CMK (cell line): ENCODE measurements at places on chromosomes 16 and 17.

GRCh38 chr17:83056583-83057396 is 22.6 kb upstream of the METRNL start:
- no peak for DNase-seq

GRCh38 chr17:57114085-57114673 is 29.1 kb downstream of the AKAP1 start:
- DNase-seq = peak; percentile 26

DNA sequence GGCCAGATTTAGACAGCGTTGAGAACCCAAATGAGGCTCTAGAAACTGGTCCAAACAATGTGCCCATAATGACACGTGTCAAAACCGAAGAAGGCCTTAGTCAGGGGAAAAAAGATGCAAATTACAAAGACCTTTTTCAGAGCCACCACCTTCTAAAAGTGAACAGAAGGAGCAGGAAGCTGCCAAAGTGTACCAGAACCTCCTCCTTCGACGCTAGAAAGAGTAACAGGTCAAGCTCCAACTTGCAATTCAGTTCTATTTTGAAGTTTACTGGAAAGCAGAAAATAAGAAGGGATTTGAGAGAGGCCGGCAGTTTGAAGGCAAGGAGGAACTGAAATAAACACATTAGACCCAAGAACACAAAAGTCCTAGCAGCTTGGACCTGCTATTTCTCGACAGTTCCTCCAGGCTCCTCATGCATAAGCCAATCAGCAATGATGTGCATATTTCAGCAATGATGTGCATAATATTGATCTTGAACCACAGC is 61.8 kb downstream of the XYLT1 start:
- no peak for DNase-seq

GRCh38 chr17:69724238-69724637 is 309.7 kb downstream of the MAP2K6 start:
- no peak for DNase-seq

DNA sequence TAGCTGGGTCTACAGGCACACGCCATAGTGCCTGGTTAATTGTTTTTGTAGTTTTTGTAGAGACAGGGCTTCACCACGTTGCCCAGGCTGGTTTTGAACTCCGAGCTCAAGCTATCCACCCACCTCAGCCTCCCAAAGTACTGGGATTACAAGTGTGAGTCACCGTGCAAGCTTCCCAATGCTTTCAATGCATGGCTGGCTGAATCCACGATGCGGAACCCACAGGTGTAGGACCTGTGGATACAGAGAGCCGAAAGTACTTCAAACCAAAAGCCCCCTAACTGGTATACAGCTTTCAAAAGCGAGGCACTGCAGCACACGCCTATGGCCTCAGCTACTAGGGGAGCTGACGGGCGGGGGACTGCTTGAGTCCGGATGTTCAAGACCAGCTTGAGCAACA is 44.8 kb downstream of the METTL16 start:
- DNase-seq = no peak
